ENCODE measurements at places on chromosomes 16 and 17.
A peak's percentile ranks its signal among the peaks of the same experiment; 100 is the strongest.

- DNase-seq = no peak
Measured at GRCh38 chr17:80377798-80378197, 37.2 kb upstream of the ENDOV start.

DNA sequence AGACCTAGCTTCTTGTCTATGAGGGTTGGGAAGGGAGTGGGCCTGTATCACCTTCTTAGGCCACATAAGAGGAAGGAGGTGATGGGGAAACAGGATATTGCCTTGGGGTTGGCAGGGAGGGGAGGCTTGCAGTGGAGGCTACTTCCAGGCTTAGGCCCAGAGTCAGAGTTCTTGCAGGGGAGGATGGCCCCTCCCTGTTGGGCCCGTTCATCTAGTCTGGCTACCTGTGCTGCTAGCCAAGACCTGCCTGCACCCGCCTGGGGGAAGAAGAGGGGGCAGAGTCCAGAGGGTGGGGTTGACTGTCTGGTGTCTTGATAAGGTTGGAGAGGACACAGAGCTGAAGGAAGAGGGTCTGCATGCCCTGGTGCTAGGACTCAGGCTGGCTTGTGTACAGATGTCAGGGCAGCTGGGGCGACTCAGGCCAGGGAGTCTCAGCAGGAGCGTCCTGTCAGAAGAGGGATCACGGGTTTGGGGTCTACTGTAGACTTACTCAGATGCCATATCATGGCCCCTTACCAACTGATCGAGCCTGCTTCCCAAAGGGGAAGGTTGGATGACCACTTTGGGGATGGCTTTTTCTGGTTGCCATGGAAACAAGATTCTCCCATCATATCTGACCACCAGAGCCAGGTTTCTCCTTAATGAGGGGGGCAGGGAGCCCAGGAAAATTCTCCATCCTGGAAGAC lies 5.3 kb downstream of the KDM6B start:
- DNase-seq = no peak

- peak; percentile 31 for DNase-seq
Measured at GRCh38 chr16:4109250-4109736, 6.9 kb downstream of the ADCY9 start.

GRCh38 chr16:12271006-12271405 lies 294.5 kb downstream of the SNX29 start:
- DNase-seq = no peak

DNA sequence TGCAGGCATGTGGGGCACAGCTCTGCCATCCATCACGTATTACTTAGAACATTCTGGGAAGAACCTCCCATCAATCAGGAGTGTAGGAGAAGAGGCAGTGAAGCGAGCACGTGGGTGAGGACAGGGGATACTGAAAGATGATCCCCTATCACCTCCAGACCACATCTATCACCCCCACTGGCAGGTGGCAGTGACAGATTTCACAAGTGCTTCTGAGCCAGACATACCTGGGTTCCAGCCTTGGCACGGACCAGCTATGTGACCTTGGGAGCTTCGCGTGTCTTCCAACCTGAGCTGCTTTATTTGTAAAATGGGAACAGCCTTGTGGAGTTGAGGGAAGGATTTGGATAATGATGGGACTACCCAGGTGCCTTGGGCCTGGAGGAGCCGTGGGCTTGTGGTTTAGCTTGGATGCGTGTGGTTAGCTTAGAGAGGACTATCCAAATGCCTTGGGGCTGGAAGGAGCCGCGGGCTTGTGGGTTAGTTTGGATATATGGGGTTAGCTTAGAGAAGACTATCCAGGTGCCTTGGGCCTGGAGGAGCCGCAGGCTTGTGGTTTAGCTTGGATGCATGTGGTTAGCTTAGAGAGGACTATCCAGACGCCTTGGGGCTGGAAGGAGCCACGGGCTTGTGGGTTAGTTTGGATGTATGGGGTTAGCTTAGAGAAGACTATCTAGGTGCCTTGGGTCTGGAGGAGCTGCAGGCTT lies 206.4 kb downstream of the ENGASE start:
- no peak for DNase-seq

Measured in aorta (tissue), 5 donors.